Stimulated activated CD8-positive, alpha-beta memory T cell treated with anti-CD3 and anti-CD28 coated beads, Interleukin-7, amount 100 ng/mL, for 24 hours (primary cell): ENCODE measurements at places on chromosomes 16 and 17.
A peak's percentile ranks its signal among the peaks of the same experiment; 100 is the strongest.

DNA sequence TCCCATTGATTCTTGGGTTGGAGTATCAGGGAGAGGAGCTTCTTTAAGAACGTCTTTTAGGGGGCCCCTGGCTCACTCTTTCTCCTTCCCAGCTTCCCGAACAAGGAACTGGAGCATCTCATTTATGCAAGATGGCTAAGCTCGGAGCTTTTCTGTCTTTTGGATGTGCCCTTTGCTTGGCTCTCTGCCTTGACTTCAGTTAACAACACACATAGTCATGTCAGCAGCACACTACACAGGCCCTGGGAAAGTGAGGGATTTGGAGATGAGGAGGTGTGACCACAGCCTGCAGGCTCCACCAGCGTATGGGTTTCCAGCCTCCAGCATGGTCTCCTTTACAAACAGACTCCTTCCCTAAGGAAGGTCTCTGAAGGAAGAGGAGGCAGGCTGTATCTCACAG, 310.4 kb downstream of the SNX29 start:
- no peak for DNase-seq

- DNase-seq: no peak
These were observed 61.3 kb downstream of the C16orf95 start for GRCh38 chr16:87255866-87256265.

GRCh38 chr17:74565126-74565525, 2.2 kb downstream of the CD300H start:
- no peak for DNase-seq

DNA sequence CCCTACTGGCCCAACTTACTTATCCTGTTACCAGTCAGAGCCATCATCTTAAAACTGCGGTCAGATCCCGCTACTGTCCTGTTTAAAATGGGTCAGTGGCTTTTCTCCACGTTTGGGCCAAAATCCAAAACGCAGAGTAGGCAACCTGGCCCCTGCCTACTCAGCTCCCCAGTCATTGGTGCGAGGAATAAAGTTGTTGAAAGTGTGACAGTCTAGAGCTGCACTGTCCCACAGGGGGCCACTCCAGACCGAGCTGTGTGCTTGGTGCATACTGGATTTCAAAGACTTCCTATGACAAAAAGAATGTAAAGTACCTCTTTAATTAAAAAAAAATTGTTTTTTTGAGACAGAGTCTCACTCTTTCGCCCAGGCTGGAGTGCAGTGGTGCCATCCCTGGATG, 21.2 kb upstream of the LYRM9 start:
- no peak for DNase-seq

GRCh38 chr17:75632863-75633485, at the start of gene SMIM5:
Gene SMIM5 (plus strand): TSS chr17:75633434. CDS start chr17:75640202, 6,768 bp downstream.
- DNase-seq: peak; percentile 71

GRCh38 chr17:40348562-40349476, 15.7 kb downstream of the GJD3 start:
- DNase-seq: no peak

DNA sequence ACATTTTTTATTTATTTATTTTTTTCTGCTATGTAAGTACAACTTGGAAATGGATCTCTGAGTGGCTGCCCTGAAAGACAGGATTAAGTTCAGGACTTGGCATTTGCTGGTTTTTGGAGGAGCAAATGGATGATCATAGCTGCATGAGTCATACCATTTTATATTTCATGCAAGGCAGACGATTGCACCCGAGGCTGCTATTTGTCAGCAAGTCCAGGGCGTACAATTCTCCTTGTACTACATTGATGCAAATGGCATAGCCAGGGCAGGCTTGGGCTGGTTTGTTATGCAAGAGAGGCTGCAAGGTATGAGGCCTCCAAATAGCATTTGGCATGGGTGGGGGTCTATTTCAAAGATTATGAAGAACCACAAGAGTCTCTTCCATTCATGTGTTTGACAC, 81.2 kb upstream of the CACNG3 start:
- no peak for DNase-seq

DNA sequence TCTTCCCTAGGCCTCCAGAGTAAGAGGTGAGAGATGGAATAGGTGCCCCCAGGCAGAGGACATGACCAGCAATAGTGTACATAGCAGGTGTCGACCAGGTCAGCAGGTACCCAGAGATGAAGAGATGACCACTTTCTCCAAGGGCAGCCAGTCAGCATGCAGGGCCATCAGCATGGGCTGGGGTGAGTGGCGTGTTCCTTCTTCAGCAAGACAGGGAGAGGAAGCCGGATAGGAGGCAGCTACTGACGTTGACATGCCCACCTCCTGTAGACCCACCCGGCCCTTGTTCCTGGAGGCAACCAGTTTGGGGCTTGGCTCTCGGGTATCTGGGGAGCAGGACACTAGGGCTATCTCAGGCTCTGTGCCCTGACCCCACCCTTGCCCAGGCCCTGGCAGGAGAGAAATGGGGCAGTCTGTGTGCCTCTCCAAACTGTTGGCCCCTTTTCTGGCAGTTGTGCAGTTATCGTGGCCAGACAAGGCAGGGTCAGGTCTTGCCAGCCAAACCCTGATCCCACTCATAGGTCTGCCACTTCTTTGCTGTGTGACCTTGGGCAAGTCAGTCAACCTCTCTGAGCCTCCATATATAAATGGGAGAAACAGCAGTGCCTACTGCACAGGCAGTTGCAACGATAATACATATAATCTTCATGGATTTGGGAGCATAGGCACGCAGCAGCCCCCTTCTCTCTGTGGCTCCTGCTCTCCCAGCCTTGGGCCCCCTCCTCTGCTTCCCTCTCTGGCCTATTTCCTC, 1.4 kb upstream of the NDRG4 start:
- no peak for DNase-seq

DNA sequence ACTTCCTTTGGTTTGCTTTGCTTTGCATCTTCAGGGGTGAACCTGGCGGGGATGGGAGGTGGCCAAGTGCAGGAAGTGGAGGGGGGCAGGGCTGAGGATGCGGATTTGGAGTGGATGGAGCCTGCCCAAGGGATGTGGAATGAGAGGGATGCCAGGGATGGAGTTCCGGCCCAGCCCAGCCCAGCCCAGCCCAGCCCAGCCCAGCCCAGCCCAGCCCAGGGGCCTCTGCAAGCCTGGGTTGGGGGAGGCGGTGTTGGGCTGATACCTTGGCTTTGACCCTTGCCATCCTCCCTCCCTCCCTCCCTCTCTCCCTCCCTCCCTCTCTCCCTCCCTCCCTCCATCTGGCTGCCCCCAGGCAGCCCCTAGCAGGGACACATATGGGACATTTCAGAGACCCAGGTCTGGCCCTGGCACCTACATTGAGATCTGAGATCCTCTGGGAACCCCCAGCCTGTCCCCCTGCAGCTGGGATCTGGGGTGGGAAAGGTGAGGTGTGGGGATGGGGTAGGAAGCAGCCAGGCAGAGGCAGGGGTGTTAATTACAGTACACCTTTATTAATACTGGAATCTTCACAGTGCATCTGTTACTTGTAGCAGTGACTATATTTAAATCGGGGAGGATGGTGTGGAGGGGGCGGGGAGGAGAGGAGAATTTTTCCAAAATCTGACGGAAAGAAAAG, 14.5 kb downstream of the IL34 start:
- DNase-seq: no peak

DNA sequence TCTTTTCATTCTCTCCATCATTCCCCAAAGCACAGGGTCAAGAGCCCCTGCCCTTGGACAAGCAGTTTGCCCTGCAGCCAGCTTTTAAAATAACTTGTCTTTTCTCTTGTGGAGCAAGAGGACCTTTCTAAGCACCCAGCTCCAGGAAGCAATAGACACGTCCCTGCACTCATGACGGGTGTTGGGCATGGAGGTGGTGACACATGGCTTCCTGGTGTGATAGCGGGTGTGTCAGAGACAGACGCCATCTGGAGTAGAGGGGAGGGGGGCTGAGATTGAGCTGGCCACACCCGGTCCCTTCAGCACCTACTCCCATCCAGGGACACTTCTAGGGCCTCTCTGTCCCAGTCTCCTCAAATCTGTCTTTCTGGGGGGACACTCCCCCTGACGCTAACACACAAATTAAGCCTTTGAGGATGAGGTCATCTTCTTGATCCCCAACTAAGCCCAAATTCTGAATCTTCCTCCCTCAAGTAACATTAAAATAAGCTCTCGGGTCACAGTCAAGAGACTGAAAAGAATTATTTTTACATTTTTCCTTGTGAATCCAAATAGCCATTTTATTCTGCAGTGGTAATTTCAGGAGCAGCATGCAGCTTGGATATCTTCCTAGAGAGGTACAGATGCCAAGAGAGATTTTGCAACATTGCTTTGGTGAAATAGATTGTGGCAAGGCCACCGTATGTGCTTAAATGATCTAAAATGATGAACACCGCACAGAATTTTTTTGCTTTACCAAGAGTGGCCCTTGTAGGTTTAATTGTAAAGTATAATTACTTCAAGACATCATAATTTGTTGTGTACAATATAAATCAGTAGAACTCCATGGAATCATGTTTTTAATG, 216.6 kb upstream of the IRX3 start:
- DNase-seq: no peak

GRCh38 chr17:13135506-13135905, 117.7 kb upstream of the ELAC2 start:
- DNase-seq: no peak

- DNase-seq: peak; percentile 53
These were observed 7.9 kb upstream of the PAM16 start for GRCh38 chr16:4358831-4359561.

GRCh38 chr17:65058146-65058545, 1.6 kb upstream of the GNA13 start:
- DNase-seq: no peak
